ENCODE measurements at places on chromosomes 7 and 10.

DNA sequence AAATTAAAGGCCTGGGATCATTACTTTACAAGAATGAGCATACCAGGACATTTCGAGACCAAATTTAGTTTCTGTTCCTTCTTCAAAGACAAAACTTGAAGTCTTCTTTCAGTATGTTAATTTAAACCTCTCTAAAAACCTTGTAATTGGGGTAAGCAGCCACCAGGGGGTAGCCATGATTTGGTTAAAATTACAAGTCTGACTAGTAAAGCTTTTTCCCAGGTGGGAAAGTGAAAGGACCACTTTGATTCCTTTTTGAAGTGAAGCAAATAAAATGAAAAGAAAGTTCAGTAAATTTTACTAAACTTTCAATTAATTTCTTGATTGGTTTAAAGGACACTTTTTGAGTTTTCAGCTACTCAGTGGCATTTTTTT lies 294.3 kb downstream of the BBS9 start:
- DNase-seq, result peak; percentile 14

DNA sequence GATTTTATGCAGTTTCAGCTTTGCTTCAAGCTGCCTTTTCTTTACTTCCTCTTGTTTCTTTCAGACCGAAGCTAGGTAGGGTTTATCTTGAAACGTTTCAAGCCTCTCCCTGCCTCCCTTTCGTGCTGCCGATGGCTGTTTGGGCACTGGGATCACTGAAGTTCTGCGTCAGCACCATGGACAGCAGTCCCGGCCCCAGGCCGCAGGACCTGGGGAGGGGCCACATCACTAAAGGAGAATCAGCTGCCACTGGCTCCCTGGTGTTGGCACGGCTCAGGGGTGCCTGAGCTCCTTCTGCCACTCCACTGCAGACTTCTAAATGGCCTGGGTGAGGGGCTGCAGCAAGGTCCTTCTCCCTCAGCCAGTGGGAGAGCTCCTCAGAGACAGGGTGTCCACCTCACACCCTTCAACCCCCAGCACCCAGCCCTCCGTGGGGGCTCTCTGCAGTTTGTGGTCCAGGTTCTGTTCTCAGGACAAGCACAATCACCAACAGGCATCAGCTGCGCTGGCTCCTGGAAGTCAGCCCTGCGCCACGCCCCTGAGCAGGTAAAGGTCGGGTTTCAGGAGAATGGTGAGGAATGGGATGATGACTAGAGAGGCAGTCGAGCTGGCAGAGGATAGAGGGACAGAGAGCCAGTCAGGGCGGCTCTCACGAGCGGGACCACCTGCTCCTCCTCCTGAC lies 387.2 kb downstream of the TCERG1L start:
- DNase-seq, result peak; percentile 6

- no peak for DNase-seq
Measured at GRCh38 chr10:132303361-132304115, 4.2 kb downstream of the STK32C start.

- DNase-seq, result no peak
Measured at GRCh38 chr10:99520040-99520846, 12.5 kb upstream of the NKX2-3 start.

DNA sequence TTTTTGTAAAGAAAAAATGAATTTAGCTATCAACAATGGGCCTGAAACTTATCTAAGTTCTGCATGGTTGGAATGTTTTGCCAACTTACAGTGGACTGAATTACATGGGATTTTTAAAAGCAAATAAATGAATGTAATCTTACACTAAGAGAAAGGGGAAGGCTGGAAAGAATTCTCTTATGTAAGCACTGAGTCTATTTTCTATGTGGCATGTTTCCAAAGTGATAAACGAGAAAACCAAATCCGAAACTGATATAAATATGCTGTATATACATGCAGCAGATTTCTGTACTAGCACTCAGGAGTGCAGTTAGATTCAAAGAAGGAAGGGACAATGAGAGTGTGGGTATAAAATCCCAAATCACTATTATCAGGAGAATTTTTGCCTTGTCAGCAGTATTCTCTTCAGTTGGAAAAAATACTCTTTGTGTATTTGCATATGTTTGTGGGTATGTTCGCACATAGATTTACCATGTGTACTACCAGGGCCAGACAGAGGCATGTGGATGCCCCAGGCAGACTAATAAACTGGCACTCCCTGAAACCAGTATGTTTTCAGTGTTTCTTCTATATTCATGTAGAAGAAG lies 334.3 kb upstream of the SEMA3D start:
- DNase-seq, result no peak

- DNase-seq, result no peak
Measured at GRCh38 chr7:52447581-52448180, 587.8 kb upstream of the POM121L12 start.

GRCh38 chr7:23020742-23021401 lies 6.9 kb upstream of the HYCC1 start:
- DNase-seq, result peak; percentile 23

DNA sequence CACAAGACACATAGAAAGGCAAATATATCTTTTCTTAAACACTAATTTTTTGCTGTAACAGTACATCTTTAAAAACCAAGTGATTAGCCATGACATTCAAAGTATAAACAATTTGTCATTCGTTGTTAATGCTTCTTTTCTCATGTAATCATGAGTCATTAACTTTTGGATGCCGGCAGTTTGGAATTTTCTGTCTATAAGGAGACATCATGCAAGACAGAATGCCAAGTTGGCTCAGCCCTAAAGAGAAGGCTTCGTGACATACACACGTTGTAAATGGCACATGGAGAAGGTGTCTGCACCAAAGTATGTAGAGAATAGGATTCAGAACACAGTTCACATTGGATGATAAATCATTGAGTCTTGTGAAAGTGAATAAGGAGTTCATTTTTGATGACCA lies 35.9 kb downstream of the CCDC3 start:
- no peak for DNase-seq

- no peak for DNase-seq
Measured at GRCh38 chr7:57496395-57496794, 46.4 kb downstream of the ZNF716 start.

DNA sequence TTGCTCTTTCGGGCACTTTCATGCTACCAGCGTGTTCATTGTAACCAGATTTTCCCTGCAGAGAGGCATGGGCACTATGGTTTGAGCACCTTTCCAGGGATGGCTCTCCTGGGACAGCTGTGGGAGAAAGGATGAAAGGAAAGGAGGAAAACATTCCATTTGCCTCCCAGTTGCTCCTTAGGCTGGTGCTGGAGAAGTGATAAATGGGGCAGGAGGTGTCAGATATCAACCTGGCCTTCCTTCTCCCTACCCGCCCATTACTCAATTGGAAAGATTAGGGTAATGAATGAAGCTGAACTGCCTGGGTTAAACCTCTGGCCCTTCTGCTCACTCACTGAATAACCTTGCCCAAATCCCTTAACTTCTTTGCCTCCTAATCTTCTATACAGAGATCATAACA lies 228.4 kb downstream of the PLXNA4 start:
- DNase-seq, result no peak

- DNase-seq, result no peak
Measured at GRCh38 chr10:36765782-36766414, 359.5 kb upstream of the ANKRD30A start.

DNA sequence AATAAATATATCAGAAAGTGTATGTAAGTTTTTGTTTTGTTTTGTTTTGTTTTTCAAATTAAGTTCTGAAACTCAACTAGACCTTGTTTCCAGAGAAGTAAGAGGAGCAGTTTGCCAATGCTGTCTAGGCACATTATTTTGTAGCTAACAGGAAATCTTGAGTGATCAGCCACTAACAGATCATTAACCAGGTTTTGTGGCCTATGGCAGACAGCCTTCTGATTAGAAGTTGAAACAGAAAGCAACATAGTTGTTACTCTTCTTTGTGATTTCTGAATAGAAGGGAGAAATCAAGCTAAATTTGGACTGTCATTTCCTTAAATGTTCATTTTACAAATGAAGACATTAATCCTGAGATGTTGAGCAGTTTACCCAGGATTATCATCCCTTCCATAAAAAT lies 142.6 kb downstream of the PLXDC2 start:
- no peak for DNase-seq

- DNase-seq, result no peak
Measured at GRCh38 chr10:131207176-131207575, 104.3 kb downstream of the TCERG1L start.

DNA sequence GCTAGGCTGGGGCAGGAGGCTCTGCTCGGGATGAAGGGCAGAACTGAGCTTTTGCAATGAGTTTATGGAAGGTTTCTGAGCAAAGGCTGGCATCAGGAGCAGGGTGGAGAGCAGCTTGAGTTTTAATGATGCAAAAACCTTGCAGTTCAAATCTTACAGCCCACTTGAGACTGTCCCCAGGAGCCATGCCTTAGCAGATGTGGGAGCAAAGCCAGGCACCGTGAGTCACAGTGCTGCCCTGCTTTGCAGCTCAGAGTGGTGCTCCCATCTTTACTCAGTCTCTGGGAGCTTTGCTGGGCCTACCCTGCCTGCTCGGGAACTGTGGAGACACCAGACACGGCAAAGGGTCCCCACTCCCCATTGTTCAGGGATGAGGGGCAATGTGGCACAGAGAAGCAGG lies 122.4 kb upstream of the NPS start:
- DNase-seq, result no peak

DNA sequence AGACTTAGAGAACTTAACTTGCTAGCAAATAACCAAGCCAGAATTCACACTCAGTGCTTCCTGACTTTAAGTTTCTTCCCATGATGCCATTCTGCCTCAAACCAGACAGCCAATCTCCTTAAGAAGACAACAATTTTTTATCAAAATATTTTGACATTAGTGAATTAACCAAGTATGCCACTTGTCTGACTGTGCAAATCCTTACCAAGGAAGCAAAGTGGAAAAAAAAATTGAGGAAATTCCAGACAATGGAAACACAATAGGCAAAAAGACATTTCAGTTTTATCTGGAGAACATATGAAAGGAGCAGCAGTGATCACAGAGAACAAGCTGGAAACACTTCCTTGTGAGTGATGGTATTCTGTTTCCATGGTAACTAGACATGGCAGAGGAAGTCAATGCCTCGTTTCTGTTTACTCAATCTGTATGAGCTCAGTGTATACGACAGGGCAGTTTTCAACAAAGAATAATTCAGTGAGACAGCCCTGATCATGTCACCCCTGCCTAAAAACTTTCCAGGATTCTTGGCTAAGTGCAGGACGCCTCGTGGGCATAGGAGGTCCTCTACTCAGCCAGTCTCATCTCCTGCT lies 114.2 kb downstream of the DYNC1I1 start:
- no peak for DNase-seq

DNA sequence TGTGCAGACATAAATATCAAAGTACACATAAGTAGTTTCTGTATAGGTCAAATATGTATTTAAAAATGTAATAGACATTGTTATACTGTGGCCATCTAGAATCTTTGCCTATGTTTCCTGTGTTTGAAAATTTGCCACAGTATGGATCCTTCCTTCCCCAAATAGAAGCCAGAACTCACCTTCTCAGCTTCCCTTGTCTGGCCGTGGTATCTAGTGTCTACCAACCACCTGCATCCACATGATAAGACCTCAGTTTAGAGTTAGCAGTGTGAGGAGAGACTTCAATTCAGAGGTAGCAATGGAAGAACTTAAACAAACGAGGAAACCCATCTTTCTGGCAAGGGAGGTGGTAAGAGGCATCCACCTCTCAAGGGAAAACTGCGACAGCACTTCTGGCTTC lies 4.9 kb downstream of the TRDMT1 start:
- DNase-seq, result no peak

GRCh38 chr7:157406971-157407370 lies 70.2 kb downstream of the DNAJB6 start:
- no peak for DNase-seq

DNA sequence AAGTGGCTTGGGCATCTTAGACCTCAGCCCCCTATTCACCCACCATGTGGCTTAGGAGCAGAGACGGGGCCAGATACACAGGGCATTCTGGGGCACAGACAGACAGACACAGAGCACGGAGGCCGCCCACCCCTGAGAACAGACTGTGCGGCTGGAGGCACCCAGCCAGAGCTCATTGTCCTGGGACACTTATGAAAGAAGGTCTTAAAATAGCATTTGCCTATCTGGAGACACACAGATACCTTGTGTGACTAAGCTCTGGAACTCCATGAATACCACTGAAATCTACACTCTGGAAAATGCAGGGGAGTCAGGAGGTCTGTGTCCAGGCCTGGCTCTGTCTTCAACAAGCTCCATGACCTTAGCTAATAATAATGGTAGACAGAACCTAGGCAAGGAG lies 41.4 kb upstream of the ADO start:
- DNase-seq, result no peak

DNA sequence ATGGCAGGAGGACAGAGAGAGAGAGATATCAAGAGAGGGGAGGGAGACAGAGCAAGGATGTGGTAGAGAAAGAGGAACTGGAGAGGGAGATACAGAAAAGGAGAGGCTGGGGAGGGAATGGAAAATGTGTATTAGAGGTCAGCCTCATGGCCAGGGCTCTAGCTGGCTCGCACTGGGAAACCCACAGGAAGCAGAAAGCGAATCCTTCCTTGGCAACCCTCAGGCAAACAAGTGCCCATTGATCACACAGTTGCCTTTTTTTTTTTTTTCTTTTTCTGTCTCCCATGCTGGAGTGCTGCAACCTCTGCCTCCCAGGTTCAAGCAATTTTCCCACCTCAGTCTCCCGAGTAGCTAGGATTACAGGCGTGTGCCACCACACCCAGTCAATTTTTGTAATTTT lies 391.2 kb downstream of the TYW1 start:
- DNase-seq, result no peak

- DNase-seq, result no peak
Measured at GRCh38 chr7:151937286-151937685, 19.0 kb upstream of the GALNTL5 start.

DNA sequence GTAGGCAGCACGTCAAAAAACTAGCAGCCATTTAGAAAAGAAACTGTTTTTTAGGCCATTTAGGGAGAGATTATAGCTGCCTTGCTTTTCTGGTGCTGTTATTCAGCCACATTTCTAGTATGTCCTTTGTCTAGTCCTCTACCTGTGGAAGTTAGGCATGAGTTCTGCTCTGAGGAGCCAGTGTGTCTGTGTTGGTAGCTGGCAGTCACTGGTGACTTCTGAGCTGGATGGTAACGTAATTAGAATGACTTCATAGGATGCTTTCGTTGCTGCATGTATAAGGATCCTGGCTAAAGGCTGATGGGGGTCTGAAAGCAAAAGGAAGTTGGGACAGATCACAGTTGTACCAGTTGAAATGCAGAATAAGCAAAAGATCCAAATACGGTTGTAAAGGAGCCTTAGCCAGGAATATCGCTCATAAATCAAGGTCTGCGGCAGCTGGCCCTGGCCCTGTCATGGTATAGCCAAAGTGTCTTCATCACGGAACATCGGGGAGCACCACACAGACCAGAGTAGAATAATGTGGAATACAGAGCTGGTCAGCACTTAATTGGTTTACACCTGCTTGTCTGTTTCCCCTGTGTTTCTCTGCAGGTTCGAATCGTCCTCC lies 226.7 kb downstream of the EXOC4 start:
- DNase-seq, result no peak

- no peak for DNase-seq
Measured at GRCh38 chr10:76026176-76026771, 594.9 kb downstream of the LRMDA start.

All from stimulated activated naive CD8-positive, alpha-beta T cell treated with anti-CD3 and anti-CD28 coated beads, Interleukin-15, Interleukin-2, amounts not matched to agents 100 U/mL and 50 U/mL, for 24 hours (primary cell).